ENCODE measurements at places on chromosomes 5 and 9. TPM values are rescaled to one million over a fixed set of nuclear protein-coding genes. Genes with fewer than 3 reads are reported as not detected.

The PCA3 gene
- not detected for polyA plus RNA-seq

The NADK2 gene
- 10.4 TPM for polyA plus RNA-seq

The PCDHB8 gene
- 0.23 TPM for polyA plus RNA-seq

The SPINK6 gene
- not detected for polyA plus RNA-seq

The BHMT2 gene
- polyA plus RNA-seq: 4.7 TPM
